Neural crest cell (in vitro differentiated cells): ENCODE measurements at places on chromosomes 2 and 18. TPM values are rescaled to one million over a fixed set of nuclear protein-coding genes. Genes with fewer than 3 reads are reported as not detected.

GRCh38 chr2:85723707-85724360 lies 29.7 kb downstream of the GNLY start:
- DNase-seq = no peak
- H3K27me3 ChIP-seq = peaks cover 9% of the 10 kb centered on the region
- H3K4me1 ChIP-seq = peaks cover 5% of the 10 kb centered on the region
- no peaks in the 10 kb centered on the region for H3K36me3 ChIP-seq
- no peak overlapping the region for H3K27ac ChIP-seq

- no peaks in the 10 kb centered on the region for H3K36me3 ChIP-seq
- no peak overlapping the region for H3K27ac ChIP-seq
- no peak for DNase-seq
- H3K4me1 ChIP-seq = peaks cover 5% of the 10 kb centered on the region
Measured at GRCh38 chr2:64298161-64298560, 153.9 kb upstream of the PELI1 start.

The ALPI gene
- not detected in 2 replicates for total RNA-seq

The RNMT gene
- 35.8 and 40.4 TPM in 2 replicates for total RNA-seq

The UGT1A9 gene
- not detected in 2 replicates for total RNA-seq
